ENCODE measurements at places on chromosomes 6 and 20.

DNA sequence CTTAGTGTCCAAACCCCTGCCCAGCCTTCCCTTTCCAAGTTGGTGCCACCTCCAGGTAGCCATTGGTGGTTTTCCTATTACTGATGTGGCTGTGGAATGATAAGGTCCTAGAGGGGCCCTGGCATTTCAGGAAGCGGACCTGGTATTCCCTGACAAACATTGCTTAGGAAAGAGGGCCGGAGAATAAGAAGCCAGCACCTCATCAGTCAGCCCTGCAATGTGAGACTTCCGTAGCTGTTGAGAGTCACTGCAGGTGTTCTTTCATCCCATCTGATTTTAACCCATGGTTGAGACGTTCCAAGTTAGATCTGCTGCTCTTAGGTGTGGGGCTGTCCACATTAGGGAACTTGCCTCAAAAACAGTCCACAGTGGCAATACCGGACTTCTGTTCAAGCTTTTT, 14.8 kb upstream of the NPEPL1 start:
- DNase-seq: no peak

GRCh38 chr6:105897131-105897530, 189.0 kb upstream of the PRDM1 start:
- DNase-seq: no peak

DNA sequence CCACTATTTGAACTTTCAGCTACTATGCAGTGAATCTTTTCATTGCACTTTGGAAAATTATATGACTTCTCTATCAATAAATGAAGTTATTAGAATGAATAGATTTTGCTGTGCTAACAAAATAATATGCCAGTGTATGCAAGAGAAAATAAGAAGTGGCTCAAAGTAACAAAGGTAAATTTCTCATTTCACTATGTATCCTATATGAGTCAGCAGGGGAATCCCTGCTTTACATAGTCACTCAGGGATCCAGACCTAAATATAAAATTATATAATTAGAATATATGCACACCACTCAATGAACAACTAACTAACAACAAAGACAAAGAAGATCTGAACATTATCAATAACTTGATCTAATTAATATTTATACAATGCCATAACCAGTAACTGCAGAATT, 390.8 kb upstream of the IRAK1BP1 start:
- DNase-seq: no peak

- DNase-seq: no peak
Observed at GRCh38 chr20:48761874-48762273, 65.9 kb downstream of the PREX1 start.

DNA sequence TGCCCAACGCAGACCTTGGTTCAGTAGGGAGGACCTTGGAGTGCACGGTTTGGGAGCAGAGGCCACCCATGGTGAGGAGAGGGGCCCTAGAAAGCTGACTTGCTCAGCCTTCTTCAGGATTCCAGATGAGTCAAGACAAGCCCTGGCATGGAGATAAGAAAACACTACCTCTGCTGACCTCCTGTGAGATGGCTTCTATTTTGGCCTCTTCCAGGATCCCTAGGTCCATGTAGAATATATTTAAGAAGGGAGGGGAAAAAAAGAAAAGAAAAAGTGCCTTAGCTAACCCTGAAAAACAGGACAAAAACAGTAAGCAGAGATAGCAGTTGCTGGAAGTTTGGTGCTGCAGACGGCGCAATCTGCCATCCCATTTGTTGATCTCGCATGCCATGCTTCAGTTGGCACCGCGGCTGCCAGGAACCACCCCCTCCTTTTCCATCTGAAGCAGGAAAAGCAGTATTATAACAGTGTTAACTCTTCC, 100.0 kb downstream of the ARMC2 start:
- peak; percentile 82 for DNase-seq

DNA sequence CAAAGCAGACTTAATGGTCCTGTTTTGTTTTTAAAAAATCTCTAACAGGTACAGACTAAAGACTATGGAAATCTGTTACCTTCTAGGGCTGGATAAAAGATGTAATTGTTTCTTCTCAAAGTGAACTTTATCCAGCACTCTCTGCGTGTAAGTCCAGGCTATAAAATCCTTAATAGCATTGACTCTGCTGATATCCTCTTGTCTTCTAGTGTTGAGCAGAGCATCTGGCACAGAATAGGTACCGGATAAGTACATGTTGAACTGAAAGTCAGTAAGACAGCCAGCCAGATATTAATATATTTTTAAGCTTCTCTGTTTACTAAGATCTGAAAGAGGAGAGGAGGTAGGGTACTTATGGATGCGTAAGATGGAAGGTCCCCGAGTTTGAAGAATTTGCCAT, 262.3 kb downstream of the TBC1D7 start:
- no peak for DNase-seq

DNA sequence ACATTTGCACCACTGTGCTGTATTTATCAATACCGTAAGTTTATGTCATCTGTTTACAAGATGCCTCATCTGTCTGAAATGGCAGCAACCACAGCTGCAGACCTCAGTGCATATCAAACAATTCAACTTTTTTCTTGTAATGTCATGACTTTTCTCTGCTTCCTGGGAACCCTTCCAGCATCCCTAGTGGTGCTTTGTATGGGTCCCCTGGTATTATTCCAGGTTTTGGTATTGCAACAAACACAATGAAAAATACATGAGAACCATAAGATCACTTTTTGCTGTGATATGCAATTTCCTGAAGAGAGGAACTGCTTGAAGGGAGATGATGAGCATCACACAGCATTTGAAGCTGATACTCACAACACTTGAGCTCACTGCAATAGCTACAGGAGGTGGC, 12.0 kb upstream of the TXNDC5 start:
- DNase-seq: no peak

DNA sequence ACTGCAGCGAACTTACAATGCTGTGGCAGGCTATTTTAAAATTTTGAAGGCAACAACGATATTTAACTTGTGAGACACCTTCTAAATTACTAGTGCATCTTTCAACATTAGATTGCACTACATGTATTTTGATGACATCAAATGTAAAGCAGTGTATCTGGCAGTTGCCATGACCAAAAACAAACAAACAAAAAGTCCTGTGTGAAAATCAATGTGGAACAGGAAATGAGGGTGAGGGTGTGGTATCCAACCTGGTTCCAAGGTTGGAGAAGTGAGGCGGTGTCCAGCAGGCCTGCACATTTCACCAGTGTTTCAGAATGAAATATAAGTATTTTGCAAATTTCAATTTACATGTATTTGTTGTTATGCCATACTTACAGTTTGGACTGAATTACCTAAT, 112.0 kb downstream of the LAMP5 start:
- no peak for DNase-seq

- peak; percentile 34 for DNase-seq
Observed at GRCh38 chr20:46174469-46175126, 56.5 kb downstream of the CD40 start.

GRCh38 chr20:48826069-48826468, 1.7 kb downstream of the PREX1 start:
- DNase-seq: no peak

DNA sequence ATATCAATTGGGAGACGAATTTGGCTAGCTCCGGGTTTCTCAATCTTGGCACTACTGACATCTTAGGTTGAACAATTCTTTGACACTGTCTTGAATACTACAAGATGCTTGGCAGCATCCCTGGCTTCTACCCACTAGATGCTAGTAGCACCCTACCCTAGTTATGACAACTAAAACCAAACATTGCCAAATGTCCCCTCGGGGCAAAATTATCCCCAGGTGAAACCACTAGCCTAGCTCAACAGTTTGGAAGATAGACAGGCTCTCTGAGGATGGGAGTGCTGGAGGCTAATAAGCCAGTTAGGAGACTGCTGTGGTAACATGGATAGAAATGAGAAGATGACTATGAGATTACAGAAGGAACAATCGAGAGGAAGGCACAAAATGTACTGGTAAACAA, 20.9 kb downstream of the CCNC start:
- DNase-seq: no peak

GRCh38 chr6:76441875-76442274, 369.4 kb upstream of the IMPG1 start:
- no peak for DNase-seq

DNA sequence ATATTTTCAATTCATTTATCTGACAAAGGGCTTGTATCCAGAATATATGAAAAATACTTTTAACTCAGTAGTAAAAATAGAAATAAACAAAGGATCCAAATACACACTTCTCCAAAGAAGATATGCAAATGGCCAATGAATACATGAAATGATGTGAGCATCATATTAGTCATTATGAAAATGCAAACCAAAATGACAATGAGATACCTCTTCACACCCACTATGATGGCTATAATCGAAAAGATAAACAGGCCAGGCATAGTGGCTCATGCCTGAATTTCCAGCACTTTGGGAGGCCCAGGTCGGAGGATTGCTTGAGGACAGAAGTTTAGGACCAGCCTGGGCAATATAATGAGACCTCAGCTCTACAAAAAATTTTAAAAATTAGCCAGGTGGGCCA, 33.8 kb upstream of the SMAP1 start:
- no peak for DNase-seq

GRCh38 chr20:20010639-20011500, 6.3 kb upstream of the NAA20 start:
- peak; percentile 79 for DNase-seq

- DNase-seq: no peak
Observed at GRCh38 chr20:63448031-63448430, 24.4 kb downstream of the KCNQ2 start.

DNA sequence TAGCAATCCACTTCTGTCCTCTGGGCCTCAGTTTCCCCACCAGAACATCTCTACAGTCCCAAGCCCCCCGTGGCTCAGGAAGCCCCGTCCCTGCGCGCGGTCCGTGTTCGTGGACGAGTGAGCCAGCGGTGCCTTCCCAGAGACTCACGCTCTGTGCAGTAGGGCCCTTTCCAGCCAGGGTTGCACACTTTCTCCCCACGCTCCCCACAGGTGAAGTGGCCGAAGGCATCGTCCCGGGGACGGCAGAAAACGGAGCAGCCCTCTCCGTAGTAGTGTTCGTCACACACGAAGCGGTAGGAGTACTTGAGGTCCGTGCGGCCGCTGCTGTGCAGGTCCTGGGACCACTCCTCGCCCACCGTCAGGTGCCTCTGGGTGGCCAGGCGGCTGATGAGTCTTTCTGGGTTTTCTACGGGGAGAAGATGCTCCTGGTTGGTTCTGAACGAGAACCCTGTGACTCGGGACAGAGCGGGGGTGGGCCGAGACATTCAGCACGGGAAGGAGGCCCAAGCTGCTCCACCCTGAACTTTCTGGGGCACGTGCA, 2.7 kb downstream of the DLL1 start:
- no peak for DNase-seq

GRCh38 chr20:32661820-32662528, 11.8 kb downstream of the C20orf203 start:
- DNase-seq: no peak

- no peak for DNase-seq
Observed at GRCh38 chr6:25487012-25487411, 165.0 kb upstream of the SCGN start.

- DNase-seq: no peak
Observed at GRCh38 chr6:11439017-11439420, 98.5 kb upstream of the TMEM170B start.
